ENCODE measurements at places on chromosomes 3 and 15. TPM values are rescaled to one million over a fixed set of nuclear protein-coding genes. Genes with fewer than 3 reads are reported as not detected.

CDHR4 gene
- not detected for total RNA-seq

PPP1R14D gene
- total RNA-seq, result not detected

GRCh38 chr3:87796137-87796842, 262.5 kb downstream of the CGGBP1 start:
- DNase-seq, result no peak

GRCh38 chr3:72485641-72486040, 362.6 kb downstream of the SHQ1 start:
- no peak for DNase-seq

GRCh38 chr3:73383470-73384049, 241.2 kb downstream of the PDZRN3 start:
- no peak for DNase-seq

- DNase-seq, result peak; percentile 47
These were observed 46.1 kb upstream of the TNFSF10 start for GRCh38 chr3:172569128-172570008.

DNA sequence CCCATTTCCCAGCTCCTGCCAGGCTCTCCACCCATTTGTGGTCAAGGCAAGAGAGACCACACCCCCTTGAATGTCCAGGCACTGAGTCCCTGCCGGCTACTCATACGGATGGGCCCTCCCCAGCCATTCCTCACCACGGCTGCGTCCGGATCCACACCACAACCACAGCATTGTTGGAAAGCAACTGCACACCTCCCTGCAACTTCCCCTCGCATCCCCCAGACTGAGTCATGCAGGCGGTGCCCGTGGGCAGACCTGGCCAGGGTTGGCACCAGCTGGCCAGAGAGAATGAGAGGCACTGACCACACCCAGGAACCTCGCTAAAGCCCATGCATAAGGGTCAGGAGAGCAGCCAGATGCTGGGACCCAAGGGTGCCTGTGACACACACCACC, 30.5 kb downstream of the LOXL1 start:
- DNase-seq, result peak; percentile 78

DNA sequence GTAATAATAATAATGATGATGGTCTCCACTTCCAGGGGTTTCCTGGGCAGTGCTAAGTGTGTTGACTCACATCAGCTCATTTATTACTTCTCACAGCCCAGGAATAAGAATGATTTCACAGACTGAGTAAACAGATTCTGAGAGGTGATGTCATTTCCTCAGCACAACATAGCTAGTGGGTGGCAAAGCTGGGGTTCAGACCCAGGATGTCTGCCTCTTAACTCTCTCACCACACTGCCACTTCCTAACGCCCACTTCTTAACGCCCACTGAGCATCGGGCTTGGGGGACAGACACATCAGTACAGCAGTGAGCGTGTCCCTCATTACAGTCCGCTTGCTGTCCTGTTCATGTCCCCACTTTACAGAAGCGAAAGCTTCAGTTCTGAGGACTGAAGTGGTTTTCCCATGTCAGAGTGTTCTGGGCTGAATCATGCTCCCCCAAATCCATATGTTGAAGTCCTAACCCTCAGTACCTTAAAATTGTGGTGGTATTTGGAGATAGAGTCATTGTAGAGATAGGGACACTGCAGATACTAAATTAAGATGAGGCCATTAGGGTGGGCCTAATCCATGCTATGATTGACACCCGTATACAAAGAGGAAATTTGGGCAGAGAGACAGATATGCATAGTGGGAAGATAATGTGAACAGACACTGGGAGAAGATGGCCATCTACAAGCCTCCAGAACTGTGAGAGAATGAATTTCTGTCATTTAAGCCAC, 68.0 kb downstream of the ATP2B2 start:
- DNase-seq, result peak; percentile 91

Measured in bronchial epithelial cell (primary cell).